ENCODE measurements at places on chromosomes 2 and 18. TPM values are rescaled to one million over a fixed set of nuclear protein-coding genes. Genes with fewer than 3 reads are reported as not detected.

Gene LIMS3
- total RNA-seq: not detected

Gene UGT1A6
- not detected for total RNA-seq

Gene TMEM150A
- 17.1 TPM for total RNA-seq

Gene IL37
- total RNA-seq: not detected

Gene ARHGEF33
- total RNA-seq: not detected

Gene IL36RN
- not detected for total RNA-seq

Gene UGT1A9
- total RNA-seq: not detected

GRCh38 chr2:106577255-106577651 lies 90.1 kb downstream of the CD8B2 start:
- H3K4me1 ChIP-seq: peaks cover 4% of the 10 kb centered on the region
- DNase-seq: no peak
- no peak overlapping the region for H3K27ac ChIP-seq
- no peaks in the 10 kb centered on the region for H3K36me3 ChIP-seq

- no peak overlapping the region for H3K4me3 ChIP-seq
- DNase-seq: no peak
- H3K4me1 ChIP-seq: no peaks in the 10 kb centered on the region
- H3K36me3 ChIP-seq: no peaks in the 10 kb centered on the region
- no peaks in the 10 kb centered on the region for H3K27me3 ChIP-seq
- no peak overlapping the region for H3K27ac ChIP-seq
Observed at GRCh38 chr2:49702740-49703139, 548.4 kb upstream of the FSHR start.

- no peak overlapping the region for H3K27ac ChIP-seq
- no peak overlapping the region for H3K4me3 ChIP-seq
- H3K27me3 ChIP-seq: peaks cover 36% of the 10 kb centered on the region
- no peak for DNase-seq
Observed at GRCh38 chr2:42796427-42797248, 4.3 kb upstream of the HAAO start.

GRCh38 chr18:59837586-59837985 lies 62.2 kb upstream of the PMAIP1 start:
- H3K4me3 ChIP-seq: no peak overlapping the region
- no peaks in the 10 kb centered on the region for H3K36me3 ChIP-seq
- no peak overlapping the region for H3K27ac ChIP-seq
- no peaks in the 10 kb centered on the region for H3K4me1 ChIP-seq
- peak; percentile 13 for DNase-seq

- no peak overlapping the region for H3K27ac ChIP-seq
- no peak for DNase-seq
- peaks cover 7% of the 10 kb centered on the region for H3K27me3 ChIP-seq
- H3K4me3 ChIP-seq: no peak overlapping the region
Observed at GRCh38 chr2:176152350-176153181, 1.2 kb downstream of the HOXD4 start.

- H3K4me1 ChIP-seq: no peaks in the 10 kb centered on the region
- no peak overlapping the region for H3K27ac ChIP-seq
- no peaks in the 10 kb centered on the region for H3K27me3 ChIP-seq
- no peak overlapping the region for H3K4me3 ChIP-seq
- no peak for DNase-seq
Observed at GRCh38 chr2:39732482-39732881, 46.6 kb downstream of the THUMPD2 start.

- no peaks in the 10 kb centered on the region for H3K4me1 ChIP-seq
- no peaks in the 10 kb centered on the region for H3K27me3 ChIP-seq
Observed at GRCh38 chr18:51751901-51752300, 554.4 kb upstream of the MEX3C start.

- no peak overlapping the region for H3K4me3 ChIP-seq
- peaks cover 2% of the 10 kb centered on the region for H3K27me3 ChIP-seq
- H3K27ac ChIP-seq: no peak overlapping the region
- DNase-seq: no peak
- H3K4me1 ChIP-seq: no peaks in the 10 kb centered on the region
Observed at GRCh38 chr2:2230433-2230817, 100.7 kb downstream of the MYT1L start.

DNA sequence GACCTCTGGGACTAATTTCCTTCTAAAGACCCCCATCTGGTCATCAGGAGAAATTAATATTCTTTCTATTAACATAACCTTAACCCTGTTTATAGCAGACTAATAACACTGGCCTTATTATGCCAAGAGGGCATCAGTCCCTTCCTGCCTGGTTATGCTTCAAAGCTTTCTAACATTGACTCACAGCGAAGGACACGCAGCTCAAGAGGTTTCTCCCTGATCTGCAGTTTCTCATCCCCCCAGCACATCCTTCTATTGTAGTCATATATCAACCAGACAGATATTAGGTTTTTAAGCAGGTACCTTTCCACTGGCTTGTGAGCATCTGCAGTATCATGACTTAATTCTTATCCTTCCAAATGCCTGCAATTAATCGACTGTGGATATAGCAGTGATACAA lies 100.0 kb upstream of the CXCR4 start:
- peaks cover 3% of the 10 kb centered on the region for H3K4me1 ChIP-seq
- no peaks in the 10 kb centered on the region for H3K27me3 ChIP-seq
- H3K27ac ChIP-seq: no peak overlapping the region
- DNase-seq: no peak
- no peak overlapping the region for H3K4me3 ChIP-seq
- no peaks in the 10 kb centered on the region for H3K36me3 ChIP-seq

DNA sequence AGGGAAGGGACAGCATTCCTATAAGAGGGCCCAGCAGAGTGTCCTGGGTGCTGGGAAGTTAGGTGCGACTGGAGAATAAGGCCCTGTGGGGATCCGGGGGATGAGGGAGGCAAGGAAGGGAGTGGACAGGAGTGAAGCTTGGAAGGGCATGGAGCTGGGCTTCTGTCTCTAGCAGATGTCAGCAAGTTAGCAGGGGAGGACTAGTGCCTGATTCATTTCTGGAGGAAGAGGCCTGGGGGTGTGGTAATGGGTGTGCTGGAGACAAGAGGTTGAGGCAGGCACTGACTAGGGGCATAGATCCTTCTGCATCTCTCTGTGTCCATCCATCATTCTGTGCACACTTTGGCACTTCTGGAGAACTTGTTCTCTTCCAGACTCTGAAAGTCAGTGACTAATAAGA lies 134.7 kb downstream of the ACOXL start:
- H3K36me3 ChIP-seq: no peaks in the 10 kb centered on the region
- no peak overlapping the region for H3K4me3 ChIP-seq
- H3K4me1 ChIP-seq: peaks cover 18% of the 10 kb centered on the region
- H3K27ac ChIP-seq: no peak overlapping the region
- no peaks in the 10 kb centered on the region for H3K27me3 ChIP-seq

DNA sequence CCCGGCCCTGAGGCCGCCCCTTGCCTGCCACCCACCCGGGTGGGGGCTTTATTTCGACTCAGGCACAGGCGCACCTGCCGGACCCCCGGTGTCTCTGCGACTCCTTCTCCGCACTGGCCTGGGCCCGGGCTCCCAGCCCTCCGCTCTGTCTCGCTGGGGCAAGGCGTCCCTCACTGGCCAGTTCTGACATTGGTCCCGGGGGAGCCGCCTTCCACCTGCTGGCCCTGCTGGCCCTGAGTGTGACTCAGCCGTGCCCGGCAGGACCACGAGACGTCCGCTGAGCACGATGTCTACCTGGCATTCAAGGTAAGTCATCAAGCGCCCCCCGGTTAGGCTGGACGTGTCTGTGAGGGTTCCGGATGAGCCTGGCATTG lies 131.5 kb upstream of the CTDP1 start:
- H3K4me3 ChIP-seq: no peak overlapping the region
- DNase-seq: no peak
- H3K4me1 ChIP-seq: no peaks in the 10 kb centered on the region

DNA sequence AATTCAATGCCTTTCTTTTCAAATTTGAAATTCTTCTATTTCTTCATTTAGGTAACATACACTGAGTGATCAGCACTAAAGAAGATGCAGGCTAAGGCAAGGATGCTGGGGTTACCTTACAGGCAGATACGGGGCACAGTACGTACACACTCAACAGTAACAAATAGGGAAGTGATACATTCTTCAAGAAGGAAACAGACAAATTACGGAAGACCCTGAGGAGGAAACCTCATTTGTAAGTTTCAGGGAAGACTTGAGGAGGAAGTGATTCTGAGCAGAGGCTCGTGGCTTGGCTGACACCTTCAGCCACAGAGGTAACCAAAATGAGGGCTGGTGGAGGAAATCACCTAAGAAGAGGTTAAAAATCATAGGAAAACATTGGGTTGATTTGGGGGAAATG lies 1108.3 kb upstream of the KLHL29 start:
- no peak for DNase-seq
- no peaks in the 10 kb centered on the region for H3K36me3 ChIP-seq
- no peaks in the 10 kb centered on the region for H3K4me1 ChIP-seq
- H3K27ac ChIP-seq: no peak overlapping the region

Measured in T-cell (primary cell).